ENCODE measurements at places on chromosomes 7 and 10. TPM values are rescaled to one million over a fixed set of nuclear protein-coding genes. Genes with fewer than 3 reads are reported as not detected.

GRCh38 chr10:62379394-62379793 lies 5.2 kb downstream of the ZNF365 start:
- DNase-seq, result no peak

- no peak for DNase-seq
Observed at GRCh38 chr7:142133731-142134148, 22.2 kb downstream of the MGAM2 start.

- DNase-seq, result no peak
Observed at GRCh38 chr7:96319439-96319838, 2.5 kb downstream of the SLC25A13 start.

DNA sequence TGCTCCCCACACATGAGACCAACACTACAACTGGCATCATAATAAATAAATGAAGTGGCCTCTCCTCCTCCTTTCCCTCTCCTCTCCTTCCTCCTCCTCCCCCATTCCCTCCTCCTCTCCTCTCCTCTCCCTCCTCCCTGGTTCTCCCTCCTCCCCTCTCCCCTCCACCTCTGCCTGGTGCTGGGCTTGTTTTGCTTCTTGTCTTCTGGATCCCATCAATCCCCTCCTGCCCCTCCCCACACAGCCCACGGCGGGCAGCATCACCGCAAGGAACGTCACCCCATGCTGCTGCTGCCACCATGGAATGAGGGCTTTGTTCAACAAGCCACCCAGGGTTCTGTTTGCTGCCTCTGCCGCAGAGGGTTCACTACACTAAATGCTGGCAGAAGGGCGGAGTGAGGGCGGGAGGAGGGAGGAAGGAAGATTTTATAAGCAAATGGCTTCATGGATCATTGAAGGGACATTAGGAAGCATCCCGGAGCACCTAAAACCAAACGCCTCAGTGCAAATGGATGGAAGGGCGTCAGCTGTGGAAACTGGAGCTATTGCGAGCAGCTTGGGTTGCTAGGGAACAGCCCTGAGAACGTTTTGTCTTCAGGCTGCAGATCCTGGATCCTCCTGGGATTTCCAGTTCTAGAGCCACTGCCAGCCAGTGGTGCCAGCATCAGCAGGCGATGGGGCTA lies 379.7 kb upstream of the ZMIZ1 start:
- no peak for DNase-seq

DNA sequence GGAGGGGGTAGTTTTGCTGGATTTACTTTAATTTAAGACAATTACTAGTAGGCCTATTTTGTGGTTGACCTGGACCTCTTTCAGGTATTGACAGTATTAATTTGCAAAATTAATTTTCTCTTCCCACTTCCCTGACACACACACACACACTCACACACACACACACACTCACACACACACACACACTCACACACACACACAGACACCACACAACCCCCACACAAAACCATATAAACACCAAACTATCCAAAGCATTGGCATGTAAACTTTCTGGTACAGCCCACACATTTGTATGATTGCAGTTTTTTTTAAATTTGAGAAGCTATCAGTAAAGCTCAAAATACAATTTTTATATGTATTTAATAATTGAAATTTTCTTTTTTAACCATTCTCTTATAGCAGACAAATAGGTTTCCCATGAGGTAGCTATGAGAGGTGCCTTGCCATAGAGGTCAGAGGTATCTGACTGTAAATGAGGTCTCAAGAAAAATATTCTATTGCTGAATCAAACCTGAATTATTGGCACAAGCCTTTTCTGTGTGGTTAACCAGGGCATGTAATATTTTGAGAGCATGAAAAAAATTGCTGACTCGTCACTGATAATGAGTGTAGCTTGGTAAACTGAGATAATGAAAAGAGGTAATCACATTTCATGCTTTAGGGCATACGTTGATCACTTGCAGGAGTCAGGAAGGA lies 306.5 kb downstream of the GATA3 start:
- no peak for DNase-seq

DNA sequence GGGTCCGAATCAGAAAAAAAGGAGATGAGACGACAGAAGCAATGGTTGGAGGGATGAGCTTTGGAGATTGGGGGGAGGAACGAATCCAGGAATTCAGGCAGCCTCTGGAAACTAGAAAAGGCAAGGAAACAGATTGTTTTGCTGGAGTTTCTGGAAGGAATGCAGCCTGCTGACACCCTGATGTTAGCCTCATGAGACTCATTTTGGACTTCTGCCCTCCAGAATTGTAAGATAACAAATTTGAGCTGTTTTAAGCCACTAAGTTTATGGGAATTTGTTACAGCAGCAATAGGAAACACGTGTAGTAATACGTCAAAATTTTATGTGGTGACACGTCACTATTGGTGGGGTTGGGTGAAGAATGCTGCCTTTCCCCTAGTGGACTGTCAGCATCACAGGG lies 25.6 kb upstream of the NPS start:
- DNase-seq, result no peak

GRCh38 chr7:78178319-78178718 lies 379.7 kb downstream of the PHTF2 start:
- DNase-seq, result no peak

- DNase-seq, result no peak
Observed at GRCh38 chr10:133230387-133231195, 574 bp downstream of the UTF1 start.

DNA sequence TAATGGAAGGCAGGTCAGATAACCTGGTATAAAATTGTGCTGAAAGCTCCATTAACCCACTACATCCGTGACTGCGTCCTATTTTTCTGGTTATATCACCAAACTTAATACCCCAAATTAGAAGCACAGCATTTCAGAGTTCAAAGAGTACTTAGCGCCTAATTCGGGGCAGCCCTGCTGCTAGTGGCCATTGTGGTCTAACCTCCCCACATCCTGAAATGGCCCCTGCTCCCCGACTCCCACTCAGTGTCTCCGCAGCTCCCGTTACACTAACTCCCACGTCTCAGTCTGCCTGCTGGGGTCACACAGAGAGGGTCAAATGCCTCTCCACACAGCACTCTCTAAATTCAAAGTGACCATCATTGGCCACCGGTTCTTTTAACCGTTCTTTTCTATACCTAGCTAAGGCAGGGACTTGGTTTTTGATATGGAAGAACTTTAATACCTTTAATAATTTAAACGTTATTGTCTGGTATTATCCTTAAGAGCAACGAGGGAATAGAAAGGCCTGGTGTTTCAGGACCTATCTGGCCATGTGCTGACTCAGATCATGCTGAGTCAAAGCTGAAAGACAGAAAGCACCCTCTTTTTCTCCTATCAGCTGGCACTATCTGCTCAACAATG lies 117.1 kb downstream of the KMT2E start:
- no peak for DNase-seq

DNA sequence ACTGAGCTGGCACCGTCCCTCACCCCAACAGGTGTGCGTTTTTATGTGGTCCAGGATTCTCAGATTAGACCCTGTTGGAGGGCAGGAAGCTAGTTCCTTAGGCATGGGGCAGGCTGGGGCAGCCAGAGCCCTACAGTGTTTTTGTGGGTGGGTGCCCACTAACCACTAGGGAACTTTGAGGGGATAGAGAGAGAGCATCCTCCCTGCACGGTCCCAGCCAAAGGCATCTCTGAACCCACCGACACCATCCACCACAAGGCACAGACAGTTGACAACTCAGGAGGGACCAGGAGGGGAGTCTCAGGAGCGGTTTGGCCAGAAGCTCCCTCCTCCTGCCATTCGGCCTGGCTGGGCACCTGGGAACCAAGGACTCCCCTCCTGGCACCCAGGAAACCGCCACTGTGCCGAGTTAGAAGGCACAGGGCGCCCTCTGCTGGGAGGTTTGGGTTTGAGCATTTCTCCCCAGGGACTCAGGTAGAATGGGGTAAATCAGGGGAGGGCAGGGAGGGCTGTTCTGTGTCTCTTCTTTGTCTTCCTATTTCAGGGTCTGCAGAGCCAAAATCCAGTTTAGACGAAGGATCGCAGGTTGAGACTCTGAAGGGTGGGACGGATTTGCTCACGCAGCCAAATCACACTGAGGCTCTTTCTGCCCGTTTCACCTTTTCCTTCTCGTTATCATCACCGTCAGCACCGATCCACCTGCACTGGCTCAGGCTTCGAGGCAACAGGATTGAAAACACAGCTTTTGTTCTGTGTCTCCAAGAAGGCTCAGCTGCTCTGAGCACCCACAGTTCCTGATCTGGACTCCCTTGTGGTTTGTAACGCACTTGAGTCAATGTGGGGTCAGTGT lies 84.8 kb upstream of the COL13A1 start:
- DNase-seq, result peak; percentile 57

DNA sequence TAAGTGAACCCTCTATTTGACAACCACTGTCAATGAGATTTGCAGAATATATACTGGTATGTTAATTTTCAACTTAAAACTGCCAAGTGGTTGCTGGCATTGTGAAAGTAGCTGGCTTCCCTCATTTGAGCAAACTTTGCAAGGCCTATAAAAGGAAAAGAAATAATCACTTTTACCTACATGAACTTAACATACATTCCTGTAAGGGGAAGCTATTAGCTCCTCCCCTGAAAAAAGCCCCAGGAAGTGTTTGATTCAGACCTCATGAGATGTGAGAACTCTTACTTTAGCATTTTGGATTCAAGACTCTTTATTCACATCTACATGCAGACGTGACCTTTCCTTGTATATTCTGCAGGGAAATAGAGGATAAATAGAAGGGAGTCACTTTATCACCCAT lies 175.6 kb downstream of the OTUD1 start:
- DNase-seq, result no peak

- DNase-seq, result peak; percentile 58
Observed at GRCh38 chr10:102299873-102300272, 54.5 kb downstream of the GBF1 start.

- DNase-seq, result no peak
Observed at GRCh38 chr10:6351495-6351894, 148.8 kb downstream of the PFKFB3 start.

DNA sequence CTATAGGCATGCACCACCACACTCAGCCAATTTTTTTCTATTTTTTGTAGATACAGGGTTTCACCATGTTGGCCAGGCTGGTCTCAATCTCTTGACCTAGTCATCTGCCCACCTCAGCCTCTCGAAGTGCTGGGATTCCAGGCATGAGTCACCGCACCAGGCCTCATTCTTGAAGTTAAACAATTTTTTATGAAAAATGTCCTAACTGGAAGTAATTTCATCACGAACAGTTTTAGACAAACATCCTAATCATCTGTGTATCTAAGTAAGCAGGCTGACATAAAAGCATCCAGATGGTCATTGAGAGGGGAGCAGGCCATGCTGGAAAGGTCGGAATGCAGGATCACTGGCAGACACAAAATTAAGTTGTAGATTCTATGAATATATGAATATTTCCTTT lies 269.1 kb downstream of the ZMYND11 start:
- no peak for DNase-seq

- no peak for DNase-seq
Observed at GRCh38 chr10:91021901-91022300, 101.0 kb upstream of the ANKRD1 start.

GRCh38 chr7:21717323-21717722 lies 174.5 kb downstream of the DNAH11 start:
- DNase-seq, result no peak

DNA sequence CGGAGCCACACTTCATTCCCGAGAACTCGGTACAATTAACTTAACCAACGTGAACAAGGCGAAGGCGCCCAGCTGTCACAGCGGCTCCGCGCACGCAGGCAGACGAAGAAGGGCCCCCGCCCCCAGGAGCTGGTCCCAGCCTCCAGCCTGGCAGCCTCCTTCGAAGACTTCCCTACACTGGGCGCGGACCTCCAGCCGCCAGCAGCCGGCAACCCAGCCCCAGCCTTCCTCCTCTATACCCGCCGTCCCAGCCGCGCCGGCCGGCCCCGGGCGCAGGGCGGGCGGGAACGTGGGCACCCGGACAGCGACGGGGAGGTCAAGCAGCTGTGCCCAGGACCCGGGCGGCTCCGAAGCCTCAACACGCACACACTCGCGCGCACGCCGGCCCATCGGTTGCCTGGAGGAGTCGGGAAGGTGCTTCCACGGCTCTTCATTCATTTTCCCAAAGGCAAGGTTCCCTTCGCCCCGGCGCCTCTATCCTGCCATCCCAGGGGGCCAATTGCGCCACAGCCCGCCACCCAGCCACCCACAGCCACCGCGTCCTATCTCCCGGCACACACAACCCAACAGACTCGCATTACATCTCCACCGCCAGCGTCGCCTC lies 1.6 kb downstream of the CHST15 start:
- DNase-seq, result peak; percentile 27

DNA sequence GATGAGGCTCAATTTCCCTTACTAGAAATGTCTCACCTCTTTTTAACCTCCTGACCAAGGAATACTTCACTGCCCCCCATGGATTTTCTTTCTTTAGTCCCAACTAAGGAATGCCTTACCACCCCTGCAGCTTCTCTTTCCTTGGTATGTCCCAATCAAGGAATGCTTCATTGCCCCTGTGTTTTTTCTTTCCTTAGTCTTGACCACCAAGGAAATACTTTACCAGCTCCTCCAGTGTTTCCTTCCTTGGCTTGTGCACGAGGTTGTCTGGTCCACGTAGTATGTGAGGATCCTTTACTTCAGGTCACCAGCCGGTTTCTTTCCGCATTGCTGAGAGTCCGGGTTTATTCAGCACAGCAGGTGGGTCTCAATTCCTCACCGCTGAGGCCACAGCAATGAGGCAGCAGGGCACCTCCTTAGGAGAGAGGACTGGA lies 59.3 kb downstream of the CYP2C9 start:
- no peak for DNase-seq

- DNase-seq, result no peak
Observed at GRCh38 chr7:142030294-142030693, 34.6 kb downstream of the MGAM start.

DNA sequence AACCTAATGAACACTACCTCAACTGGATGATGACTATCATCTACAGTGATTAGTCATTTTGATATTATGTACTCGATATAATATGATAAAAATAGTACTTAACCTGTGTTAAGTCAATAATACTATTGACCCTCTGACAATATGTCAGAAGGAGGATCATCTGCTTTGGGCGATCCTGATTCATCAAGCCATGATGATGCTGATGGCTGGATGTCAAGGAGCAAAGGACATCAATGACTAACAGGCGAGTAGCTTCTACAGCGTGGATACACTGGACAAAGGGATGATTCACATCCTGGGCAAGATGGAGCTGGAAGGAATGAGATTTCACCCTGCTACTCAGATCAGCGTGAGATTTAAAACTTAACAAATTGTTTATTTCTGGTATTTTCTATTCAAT lies 94.4 kb upstream of the SKAP2 start:
- peak; percentile 71 for DNase-seq

Gene CLRN3
- total RNA-seq, result not detected

Gene MALRD1
- not detected for total RNA-seq

Gene LIPN
- not detected for total RNA-seq

Gene IL6
- total RNA-seq, result 77.6 TPM

Gene LDB3
- 0.45 TPM for total RNA-seq

Gene TMEM184A
- total RNA-seq, result 1.7 TPM

Gene METTL27
- 2.3 TPM for total RNA-seq

Gene MUC3A
- not detected for total RNA-seq

Gene OR2A5
- not detected for total RNA-seq

Gene OR2A12
- total RNA-seq, result not detected

Gene RELN
- total RNA-seq, result 2.4 TPM

Gene MORN4
- 1.6 TPM for total RNA-seq

Data from Daoy (cell line).